ENCODE measurements at places on chromosomes 6 and 20.

GRCh38 chr6:119012521-119012920, 65.9 kb downstream of the FAM184A start:
- DNase-seq: no peak

- no peak for DNase-seq
Measured at GRCh38 chr20:59032713-59033059, 551 bp upstream of the ATP5F1E start.

GRCh38 chr6:54846857-54847674, 495 bp downstream of the FAM83B start:
- no peak for DNase-seq

DNA sequence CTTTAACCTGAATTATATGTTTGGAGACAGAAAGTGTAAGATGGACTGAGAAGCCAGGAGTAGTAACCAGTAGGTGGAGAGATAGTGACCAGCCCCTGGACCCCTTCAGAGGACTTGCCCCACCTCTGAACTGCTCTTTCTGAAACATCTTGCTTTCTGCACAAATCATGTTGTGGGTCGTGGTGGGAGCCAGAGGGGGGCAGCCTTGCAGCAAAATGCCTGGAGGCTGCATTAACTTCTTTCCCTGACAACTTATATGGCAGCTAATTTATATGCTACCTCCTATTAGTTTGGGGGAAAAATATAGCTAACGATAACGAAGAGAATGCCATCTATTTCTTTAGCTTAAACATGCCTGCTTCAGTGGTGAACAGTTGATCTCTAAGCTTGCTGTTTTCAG, 859.8 kb downstream of the MAFB start:
- no peak for DNase-seq

DNA sequence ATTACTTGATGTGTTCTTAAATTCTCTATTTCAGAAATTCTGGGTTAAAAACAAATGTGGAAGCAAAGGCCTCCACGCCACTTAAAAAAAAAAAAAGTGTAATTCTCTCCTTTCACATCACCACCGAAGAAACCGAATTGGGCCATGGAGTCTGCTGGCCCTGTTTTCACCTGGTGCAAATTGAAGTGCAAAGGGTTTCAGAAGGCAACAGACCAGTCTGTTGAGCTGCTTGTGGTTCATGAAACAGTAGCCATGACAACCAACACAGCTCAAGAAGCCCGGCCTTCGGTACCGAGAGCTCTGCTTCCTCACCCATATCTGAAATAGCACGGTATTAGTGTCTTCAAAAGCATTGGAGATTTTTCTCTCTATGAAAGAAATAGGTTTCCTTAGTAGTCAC, 63.1 kb downstream of the GMPR start:
- no peak for DNase-seq

DNA sequence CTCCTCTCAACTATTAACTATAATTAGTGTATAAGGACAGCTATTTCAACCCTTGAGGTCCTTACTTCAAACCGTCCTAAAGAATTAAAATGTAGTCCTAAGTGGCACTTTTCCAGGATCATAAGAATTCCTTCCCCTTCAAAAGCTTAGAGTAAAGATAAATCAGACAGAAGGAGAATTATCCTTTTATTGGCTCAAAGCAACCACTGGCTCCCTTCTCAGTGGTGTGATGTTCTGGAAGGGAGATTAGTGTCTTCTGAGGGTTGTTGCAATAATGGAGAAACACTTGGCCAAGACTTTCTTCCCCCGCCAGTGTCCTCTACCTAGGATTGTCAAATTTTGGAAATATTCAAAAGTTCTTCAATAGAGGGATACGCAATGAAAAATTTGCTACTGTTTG, 89.1 kb upstream of the PLEKHG1 start:
- DNase-seq: no peak

All from activated naive CD4-positive, alpha-beta T cell (primary cell).